ENCODE measurements at places on chromosomes 3 and 15. TPM values are rescaled to one million over a fixed set of nuclear protein-coding genes. Genes with fewer than 3 reads are reported as not detected.

Gene CCR2
- 1.0 TPM for total RNA-seq

Gene PRSS50
- total RNA-seq, result not detected

Gene P2RY14
- 0.22 TPM for total RNA-seq

- H3K27me3 ChIP-seq, result no peaks in the 10 kb centered on the region
- no peaks in the 10 kb centered on the region for H3K36me3 ChIP-seq
- H3K4me3 ChIP-seq, result no peak overlapping the region
- H3K4me1 ChIP-seq, result peaks cover 25% of the 10 kb centered on the region
- DNase-seq, result no peak
Measured at GRCh38 chr15:92853222-92853621, 46.9 kb upstream of the CHD2 start.

GRCh38 chr3:127887321-127887720 is 27.7 kb upstream of the KBTBD12 start:
- H3K4me3 ChIP-seq, result no peak overlapping the region
- H3K27me3 ChIP-seq, result no peaks in the 10 kb centered on the region
- no peak for DNase-seq
- H3K4me1 ChIP-seq, result no peaks in the 10 kb centered on the region

- H3K4me3 ChIP-seq, result no peak overlapping the region
- DNase-seq, result no peak
- no peaks in the 10 kb centered on the region for H3K27me3 ChIP-seq
- H3K36me3 ChIP-seq, result no peaks in the 10 kb centered on the region
- H3K27ac ChIP-seq, result no peak overlapping the region
Measured at GRCh38 chr3:22729981-22730380, 473.1 kb upstream of the UBE2E2 start.

- H3K27me3 ChIP-seq, result no peaks in the 10 kb centered on the region
- DNase-seq, result no peak
- H3K4me3 ChIP-seq, result no peak overlapping the region
- no peak overlapping the region for H3K27ac ChIP-seq
- H3K4me1 ChIP-seq, result peaks cover 7% of the 10 kb centered on the region
Measured at GRCh38 chr15:28026221-28026620, 72.9 kb downstream of the OCA2 start.

Measured in CD4-positive, alpha-beta T cell (primary cell).